T-helper 17 cell (primary cell): ENCODE measurements at places on chromosomes 13 and 19.

- no peak for DNase-seq
These were observed 19.9 kb downstream of the ONECUT3 start for GRCh38 chr19:1773184-1773583.

DNA sequence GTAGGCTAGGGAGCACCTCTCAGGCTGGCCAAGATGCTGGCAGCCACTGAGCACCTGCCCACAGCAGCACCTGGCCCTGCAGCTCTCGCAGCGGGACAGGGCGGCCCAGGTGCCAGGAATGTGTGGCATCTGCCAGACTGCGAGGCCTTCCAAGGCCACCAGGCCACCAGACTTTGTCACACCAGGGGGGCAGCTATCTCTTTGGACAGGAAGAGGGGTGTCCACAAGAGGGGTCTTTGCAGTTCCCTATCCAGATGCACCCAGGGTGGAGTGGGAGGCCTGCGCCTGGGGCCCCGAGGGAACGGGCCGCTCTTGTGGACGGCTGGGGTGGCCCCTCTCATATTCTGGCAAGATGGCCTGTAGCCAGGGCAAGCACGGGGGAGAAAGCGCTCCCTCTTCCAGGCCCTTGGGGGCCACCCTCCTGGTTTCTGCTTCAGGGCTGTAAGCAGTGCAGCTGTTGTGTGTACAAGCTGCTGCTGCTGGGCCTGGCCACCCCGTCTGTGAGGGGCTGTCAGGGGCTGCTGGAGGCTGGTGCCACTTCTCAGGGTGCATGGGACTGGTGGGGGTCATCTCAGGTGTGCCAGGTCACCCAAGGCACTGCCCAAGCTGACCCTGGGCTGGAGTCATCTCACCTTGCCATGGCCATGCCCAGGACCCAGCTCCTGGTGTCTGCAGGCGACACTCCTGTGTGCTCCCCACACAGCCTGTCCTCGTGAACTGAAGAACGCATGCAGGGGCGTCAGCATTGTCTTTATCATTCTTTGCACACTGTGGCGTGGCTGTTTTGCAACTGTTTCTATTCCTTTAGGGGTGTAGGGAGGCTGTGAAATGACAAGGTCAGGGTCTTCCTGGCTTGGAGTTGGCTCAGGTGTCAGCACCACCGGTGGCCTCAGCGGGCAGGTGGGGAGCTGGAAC, 1.8 kb downstream of the TEX29 start:
- DNase-seq: no peak

DNA sequence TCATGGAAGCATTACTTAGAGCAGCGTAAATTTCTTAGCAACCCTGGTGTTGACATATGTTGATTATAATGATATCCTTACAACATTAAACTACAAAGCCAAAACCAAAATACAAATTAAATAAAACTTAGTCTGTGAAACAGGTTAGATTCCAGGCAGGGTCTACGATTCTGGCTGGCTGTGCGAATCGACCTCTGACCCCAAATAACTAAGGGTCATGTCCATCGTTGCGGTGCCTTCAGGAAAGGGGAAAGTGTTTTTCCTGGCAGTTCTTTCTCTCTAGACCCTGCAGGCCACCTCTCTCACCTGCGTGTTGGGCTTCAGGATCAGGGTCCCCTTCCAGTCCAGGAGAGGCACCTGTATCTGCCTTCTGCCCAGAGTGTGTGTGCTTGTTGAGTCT, 66.2 kb downstream of the ATP11A start:
- no peak for DNase-seq

DNA sequence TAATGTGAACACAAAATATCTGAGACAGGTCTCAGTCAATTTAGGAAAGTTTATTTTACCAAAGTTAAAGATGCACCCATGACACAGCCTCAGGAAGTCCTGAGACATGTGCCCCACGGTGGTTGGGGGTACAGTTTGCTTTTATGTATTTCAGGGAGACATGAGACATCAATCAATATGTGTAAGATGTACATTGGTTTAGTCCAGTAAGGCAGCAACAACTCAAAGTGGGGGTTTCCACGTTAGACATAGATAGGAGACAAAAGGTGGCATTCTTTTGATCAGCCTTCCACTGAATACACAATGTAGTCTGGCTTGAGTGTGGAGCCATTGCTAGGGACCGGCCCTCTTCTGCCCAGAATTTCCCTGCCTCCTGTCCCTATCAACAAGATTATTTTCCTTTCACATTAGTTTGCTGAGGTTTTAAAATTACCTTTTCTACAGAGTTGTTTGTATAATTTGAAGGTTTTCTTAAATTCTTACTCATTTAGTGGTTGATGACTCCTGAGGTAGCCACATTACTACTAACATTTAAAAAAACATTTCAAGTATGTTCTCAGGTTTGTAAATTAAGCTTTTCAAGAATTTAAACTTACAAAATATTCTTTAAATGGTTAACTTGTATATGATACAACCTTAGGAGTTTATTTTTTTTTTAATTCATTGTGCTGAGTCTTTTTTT, 33.2 kb downstream of the RNASEH2B start:
- no peak for DNase-seq

GRCh38 chr19:9721861-9722260, 46.7 kb downstream of the ZNF846 start:
- DNase-seq: no peak

DNA sequence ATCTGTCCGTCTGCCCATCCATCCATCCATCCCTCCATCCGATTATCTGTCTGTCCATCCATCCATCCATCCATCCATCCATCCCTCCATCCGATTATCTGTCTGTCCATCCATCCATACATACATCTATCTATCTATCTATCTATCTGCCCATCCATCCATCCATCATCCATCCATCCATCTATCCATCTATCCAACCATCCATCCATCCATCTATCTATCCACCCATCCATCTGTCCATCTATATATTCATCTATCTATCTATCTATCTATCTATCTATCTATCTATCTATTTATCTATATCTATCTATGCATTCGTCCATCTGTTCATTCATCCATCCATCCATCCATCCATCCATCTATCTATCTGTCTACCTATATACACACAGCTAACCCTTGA, 471.1 kb upstream of the ZNF507 start:
- DNase-seq: no peak

GRCh38 chr13:44307844-44308243, 65.8 kb upstream of the SERP2 start:
- no peak for DNase-seq

DNA sequence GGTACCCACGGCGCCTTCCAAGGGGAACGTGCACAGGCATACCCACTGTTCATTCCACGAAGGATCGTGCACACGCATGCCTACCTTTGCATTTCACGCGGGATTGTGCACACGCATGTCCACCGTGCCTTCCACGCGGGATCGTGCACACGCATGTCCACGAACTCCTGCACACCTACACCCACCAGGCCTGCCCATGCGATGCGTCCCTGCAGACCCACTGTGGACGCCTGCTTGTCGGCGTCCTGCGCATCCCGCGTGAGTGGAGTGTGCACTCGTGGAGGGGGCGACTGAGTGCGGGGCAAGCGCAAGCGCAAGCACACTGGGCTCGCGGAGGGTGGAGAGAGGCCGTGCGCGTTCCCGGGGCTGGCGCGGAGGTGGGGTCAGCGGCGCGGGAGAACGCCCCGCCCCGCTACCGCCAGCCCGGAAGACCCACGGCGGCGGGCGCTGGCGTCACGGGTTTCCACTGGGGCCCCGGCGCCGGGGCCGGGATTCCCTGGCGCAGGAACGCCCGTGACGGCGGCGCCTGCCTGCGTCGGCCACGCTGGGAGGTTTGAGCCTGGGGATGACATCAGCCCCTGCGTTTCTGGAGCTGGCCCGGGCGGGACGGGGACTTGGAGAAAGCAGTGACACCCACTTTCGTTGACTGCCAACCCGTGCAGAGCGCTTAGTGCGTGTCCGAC, 18.7 kb downstream of the GADD45B start:
- peak; percentile 19 for DNase-seq

DNA sequence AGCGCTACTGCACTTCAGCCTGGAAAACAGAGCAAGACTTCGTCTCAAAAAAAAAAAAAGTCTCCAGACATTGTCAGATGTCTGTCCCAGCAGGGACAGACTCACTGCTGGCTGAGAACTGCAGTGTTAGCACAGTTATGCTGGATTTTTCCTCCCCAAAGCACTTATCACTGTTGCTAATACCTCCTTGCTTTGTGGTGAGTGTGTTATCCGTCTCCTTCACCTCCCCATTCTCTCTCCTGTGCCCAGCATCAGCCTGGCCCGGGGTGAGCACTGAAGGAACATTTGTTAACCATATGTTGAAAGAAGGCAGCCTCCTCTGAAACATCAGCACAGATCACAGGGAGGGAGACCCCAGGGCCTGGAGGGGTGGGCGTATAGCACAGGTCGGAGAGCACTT, 11.3 kb downstream of the MYO9B start:
- DNase-seq: no peak

- DNase-seq: no peak
These were observed 17.8 kb downstream of the HCN2 start for GRCh38 chr19:607301-608154.

DNA sequence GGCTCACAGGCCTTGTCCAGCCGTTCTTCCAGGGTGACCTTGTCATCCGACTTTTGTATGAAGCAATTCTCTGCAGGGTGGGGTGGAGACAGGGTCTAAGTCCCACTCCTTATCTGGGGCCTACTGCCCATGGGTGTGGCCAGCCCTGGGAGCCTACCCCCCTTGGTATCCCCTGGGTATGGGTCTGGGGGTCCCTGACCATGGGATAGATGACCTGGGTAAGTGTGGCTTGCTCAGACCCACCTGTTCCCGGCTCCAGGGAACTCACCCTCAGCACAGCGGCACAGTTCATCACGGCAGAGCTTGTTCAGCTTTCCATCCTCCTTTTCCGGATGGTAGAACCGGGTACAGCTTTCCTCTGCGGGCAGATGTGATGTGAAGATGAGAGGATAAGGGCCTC, 9.2 kb upstream of the TNFSF14 start:
- DNase-seq: no peak

DNA sequence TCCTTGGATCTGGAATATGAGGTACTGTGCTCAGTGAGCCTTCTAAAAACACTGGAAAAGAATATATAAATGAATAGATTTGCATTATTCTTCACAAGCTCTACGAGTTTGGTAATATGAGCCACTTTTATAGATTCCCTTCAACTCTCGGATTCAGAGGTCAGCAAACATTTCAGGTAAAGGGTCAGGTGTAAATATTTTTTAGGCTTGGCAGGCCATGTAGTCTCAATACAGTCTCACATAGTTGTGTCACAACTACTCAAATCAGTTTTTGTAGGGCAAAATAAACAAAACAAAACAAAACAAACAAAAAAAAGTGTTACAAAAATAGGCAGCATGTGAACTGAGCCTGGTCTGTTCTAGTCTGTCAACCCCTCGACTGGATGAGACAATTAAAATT, 57.4 kb downstream of the PSPC1 start:
- DNase-seq: no peak

- no peak for DNase-seq
These were observed 12.0 kb upstream of the CYP2A13 start for GRCh38 chr19:41076286-41076685.

DNA sequence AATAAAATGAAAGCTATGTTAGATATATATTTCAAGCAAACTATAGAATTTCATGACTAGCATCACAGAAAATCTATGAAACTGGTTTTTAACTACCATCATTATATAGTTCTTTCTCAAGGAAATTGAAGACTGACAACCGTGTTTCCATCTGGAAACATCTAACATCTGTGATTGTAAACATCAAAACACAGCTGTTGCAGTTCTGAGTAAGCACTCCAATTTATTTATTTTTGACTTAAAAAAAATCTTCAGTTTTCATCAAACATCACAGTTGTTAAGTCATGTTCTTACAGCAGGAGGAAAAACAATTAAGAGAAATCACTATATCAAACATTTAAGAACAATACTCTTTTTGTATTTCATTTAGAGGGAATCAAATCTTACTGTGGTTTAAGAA, 1653.0 kb upstream of the MIR17HG start:
- no peak for DNase-seq

DNA sequence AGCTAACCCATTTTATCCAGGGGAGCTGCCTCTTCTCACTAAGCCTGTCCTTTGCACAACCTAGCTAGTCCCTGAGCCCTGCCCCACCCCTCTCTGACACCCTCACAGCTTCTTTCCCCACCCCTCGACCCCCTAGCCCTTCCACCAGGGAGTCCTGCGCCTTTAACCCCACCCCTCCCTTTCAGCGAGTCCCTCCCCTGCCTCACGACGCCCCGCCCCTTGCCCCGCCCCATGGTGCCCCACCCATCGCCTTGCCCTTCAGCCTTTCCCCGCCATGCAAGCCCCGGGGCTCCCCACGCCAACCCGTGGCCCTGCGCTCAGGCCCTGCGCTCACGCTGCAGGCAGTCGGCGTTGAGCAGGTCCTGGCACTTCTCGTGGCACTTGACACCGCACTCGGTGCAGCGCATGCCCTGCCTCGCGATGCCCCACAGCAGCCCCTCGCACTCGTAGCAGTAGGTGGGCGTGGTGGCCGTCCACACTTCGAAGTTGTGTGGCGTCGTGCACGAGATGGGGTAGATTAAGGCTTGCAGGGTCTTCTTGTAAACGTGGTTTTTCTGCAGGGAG, 40.0 kb downstream of the UNC13A start:
- DNase-seq: no peak

DNA sequence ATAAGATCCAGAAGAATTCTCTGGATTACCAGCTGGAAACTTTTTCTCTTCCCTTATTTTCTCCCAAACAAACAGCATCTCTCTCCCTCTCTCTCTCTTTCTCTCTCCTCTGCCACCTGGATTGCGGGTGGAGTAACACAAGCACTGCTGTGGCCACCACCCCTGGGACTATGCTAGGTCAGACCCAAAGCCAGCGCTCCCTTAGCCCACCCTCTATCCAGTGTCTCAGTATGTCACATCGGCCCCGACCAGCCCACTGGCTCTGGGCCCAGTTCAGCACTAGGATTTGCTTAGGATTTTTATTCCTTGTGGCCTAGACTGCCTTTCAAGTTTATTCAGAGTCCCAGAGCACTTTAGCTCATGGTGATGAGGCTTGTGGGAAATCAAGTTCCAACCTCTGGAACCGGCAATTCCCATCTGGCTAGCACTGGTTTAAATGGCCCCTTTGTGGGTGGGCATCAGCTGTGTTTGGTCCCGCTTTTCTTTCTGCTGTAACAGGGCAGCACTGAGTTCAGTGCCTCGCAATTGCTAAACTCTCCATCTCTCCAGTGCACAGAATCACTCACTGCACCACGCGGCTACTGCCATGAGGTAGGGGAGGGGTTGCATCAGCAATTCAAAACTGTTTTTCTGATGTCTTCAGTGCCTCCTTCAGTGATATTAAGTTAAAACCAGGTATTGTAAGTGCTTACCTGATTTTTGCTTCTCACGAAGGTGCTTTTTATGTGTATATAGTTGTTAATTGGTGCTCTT, 1623.1 kb downstream of the SLITRK5 start:
- DNase-seq: no peak
